Colonic mucosa (tissue), 4 donors: ENCODE measurements at places on chromosomes 2 and 18.

DNA sequence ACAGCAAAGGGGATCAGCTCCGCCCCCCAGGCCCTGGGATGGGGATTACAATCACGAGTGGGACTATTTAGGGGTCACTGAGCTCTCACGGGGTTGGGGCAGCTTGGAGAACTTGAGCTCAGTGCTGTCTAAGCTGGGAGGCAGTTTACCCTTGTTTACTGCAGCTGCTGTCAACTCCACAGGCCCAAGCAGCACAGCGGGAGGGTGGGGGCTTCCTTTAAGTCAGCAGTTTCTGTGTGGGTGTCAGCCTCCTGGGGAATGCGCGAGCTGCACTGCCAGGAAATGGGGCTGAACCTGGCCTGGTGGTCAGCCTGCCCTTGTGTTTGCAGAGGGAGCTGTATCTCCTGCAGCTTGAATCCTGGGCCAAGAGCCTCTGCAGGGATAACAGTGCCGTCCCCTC is 29.8 kb downstream of the TOGARAM2 start:
- no peak for DNase-seq

DNA sequence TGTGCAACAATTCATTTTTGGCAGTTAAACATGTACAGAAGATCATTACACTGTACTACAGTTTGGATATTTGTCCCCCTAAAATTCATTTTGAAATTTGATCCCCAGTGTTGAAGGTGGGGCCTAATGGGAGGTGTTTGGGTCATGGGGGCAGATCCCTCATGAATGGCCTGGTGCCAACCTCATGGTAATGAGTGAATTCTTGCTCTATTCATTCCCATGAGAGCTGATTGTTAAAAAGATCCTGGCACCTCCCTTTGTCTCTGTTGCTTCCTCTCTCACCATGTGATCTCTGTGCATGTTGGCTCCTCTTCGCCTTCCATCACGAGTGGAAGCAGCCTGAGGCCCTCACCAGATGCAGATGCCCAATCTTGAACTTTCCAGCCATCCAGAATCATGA is 140.6 kb downstream of the GCA start:
- no peak for DNase-seq

GRCh38 chr18:28080876-28081300 is 96.0 kb downstream of the CDH2 start:
- DNase-seq: no peak

GRCh38 chr2:168356477-168356835 is 99.6 kb upstream of the CERS6 start:
- no peak for DNase-seq

GRCh38 chr2:225889452-225889851 is 489.9 kb downstream of the NYAP2 start:
- DNase-seq: peak; percentile 30

DNA sequence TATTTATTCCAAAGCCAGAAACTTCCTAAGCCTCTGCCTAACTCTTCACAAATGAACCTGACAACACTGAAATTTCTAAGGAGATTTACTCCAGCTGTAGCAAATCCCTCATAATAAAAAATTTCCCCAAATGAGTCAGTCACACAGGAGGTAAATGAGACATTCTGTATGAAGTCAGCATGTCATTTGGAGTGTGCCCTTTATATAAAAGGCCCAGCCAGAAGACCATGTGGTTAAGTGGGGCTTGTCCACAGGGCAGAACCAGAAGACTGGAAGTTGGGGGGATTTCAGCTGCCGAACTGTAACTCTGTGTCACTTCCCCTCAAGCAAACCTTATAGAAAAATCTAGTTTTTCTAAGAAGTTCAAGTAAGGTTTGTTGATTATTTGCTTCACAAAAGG is 30.2 kb downstream of the NRP2 start:
- DNase-seq: no peak

DNA sequence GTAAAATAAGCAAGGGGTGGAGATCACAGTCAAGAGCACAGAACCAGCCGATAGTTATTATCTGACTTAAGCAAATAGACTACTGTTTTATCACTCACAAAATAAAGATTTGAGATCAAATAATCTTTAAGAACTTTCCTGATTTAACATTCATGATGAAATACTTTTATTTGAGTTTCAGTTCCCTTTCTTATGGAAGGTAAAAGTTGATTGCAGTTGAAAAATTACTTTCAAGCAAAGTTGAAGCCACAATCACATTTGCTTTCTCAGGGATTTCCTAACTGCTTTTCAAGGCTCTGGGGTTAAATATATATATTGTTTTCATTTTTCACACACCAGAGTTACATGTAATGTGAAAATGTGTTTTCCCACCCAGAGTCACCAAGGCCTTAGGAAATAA is 599.5 kb downstream of the KCNJ3 start:
- DNase-seq: no peak

- no peak for DNase-seq
Measured at GRCh38 chr2:45233301-45233700, 224.0 kb upstream of the SIX2 start.

GRCh38 chr18:26999797-27000196 is 134.3 kb upstream of the AQP4 start:
- DNase-seq: no peak

- DNase-seq: no peak
Measured at GRCh38 chr2:110910423-110910822, 178.1 kb downstream of the ACOXL start.

GRCh38 chr18:58831606-58832005 is 33.1 kb upstream of the ZNF532 start:
- DNase-seq: no peak

DNA sequence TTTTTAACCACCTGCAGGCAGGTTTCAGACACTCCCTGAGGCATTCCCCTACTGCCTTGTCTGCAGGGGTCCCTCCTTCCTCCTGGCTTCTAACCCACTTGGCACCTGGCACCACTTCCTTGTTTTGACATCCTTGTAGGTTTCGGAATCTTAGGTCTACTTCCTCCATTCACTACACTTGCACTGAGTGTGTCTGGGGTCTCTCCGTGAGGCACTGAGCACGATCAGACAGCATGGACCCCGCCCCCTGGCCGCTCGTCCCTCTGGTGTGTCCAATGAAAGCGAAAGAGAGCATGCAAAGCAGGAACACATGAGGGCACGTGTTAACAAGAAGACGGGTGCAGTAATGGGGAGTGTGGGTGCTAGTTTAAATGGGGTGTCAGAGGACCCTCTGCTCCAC is 63.8 kb downstream of the HAUS1 start:
- DNase-seq: peak; percentile 51

- no peak for DNase-seq
Measured at GRCh38 chr2:193114827-193115226, 920.1 kb upstream of the TMEFF2 start.

DNA sequence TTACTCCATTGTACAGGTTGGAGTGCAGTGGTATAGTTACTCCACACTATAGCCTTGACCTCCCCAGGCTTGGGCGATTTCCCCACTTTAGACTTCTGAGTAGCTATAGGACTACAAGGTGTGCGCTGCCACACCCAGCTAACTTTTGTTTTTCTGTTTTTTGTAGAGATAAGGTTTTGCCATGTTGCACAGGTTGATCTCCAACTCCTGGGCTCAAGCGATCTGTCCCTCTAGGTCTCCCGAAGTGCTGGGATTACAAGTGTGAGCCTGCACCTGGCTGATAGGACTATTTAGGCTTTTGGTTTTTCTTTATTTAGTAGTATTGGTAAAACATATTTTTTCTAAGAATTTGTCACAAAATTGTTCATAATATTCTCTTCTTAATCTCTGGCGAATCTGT is 121.7 kb downstream of the PHLPP1 start:
- no peak for DNase-seq

- DNase-seq: no peak
Measured at GRCh38 chr18:68564961-68565360, 149.9 kb downstream of the TMX3 start.

- no peak for DNase-seq
Measured at GRCh38 chr2:158011055-158011771, 90.5 kb upstream of the UPP2 start.

GRCh38 chr2:73293534-73294171 is at the start of gene EGR4:
Gene EGR4, minus strand, starts transcription at chr2:73293548. Its CDS starts 231 bp downstream, at chr2:73293317.
- DNase-seq: peak; percentile 45

GRCh38 chr2:113218283-113219091 is 44.7 kb downstream of the PSD4 start:
- peak; percentile 81 for DNase-seq

DNA sequence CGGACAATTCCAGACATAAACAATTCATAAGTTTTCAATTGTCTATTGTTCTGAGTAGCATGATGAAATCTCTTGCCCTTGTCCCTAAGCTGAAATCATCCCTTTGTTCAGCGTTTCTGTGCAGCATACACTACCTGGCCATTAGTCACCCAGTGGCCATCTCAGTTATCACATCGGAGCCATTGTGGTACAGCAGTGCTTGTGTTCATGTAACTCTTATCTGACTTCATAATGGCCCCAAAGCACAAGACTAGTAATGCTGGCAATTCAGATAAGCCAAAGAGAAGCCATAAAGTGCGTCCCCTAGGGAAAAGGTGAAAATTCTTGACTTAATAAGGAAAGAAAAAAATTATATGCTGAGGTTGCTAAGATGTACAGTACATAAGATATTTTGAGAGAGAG is 127.2 kb downstream of the FHOD3 start:
- no peak for DNase-seq

DNA sequence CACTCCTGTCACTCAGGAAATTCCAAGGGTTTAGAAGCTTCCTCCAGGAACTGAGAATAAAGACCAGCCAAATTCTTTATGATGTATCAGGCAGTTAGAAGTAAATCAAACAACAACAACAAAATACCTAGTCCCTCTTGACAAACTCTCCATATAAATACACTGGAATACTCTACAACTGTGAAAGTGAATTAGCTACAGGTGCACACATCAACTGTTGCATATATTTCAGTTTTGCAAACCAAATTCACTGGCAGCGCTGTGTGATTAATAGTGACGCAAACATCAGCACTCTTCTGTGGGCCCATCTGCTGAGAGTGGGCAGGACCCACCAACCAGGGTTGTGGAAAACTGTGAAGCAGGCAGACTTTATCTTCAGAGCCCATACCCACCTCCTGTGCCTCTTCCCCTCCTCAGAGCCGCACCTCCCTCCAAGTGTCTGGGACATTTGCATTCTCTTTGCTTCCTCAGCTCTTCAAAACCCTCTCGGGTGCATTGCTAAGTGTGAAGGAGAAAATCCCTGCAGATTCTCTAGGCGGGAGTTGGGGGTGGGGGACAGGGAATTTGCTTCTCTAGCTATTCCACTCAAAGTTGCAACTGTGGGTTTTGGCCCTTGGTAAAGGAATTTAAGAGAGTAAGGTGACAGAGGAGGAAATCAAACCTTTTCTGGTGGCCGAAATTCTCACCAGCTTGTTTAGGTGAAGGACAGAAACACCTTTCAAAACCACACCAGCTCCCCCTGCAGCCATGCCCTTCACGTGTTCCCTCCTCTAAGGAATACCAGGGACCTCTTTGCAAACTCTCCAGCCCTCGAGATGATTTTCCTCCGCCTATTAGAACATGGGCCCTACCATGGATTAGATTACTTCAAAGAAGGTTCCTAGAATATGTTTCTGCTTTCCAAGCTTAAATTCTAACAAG is 119.3 kb downstream of the MRO start:
- DNase-seq: no peak

DNA sequence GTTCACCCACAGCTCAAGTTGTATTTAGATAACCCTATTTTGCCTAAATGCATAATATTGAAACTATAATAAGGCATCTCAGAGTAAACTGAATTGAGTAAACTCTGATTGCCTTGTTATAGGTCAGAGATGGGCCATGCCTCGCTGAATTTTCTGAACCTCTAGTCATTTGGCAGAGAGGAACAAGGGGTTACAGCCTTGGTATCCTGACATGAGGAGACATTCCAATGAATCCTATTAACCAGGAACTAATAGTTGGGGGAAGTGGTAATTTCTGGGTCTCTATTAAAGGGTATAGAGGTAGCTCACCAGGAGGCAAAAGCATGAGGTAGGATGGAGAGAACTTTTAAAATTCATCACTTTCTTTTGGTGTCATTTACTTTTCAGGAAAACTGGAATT is 227.4 kb upstream of the CHST9 start:
- no peak for DNase-seq

GRCh38 chr2:147663153-147663961 is 181.5 kb upstream of the ACVR2A start:
- no peak for DNase-seq

DNA sequence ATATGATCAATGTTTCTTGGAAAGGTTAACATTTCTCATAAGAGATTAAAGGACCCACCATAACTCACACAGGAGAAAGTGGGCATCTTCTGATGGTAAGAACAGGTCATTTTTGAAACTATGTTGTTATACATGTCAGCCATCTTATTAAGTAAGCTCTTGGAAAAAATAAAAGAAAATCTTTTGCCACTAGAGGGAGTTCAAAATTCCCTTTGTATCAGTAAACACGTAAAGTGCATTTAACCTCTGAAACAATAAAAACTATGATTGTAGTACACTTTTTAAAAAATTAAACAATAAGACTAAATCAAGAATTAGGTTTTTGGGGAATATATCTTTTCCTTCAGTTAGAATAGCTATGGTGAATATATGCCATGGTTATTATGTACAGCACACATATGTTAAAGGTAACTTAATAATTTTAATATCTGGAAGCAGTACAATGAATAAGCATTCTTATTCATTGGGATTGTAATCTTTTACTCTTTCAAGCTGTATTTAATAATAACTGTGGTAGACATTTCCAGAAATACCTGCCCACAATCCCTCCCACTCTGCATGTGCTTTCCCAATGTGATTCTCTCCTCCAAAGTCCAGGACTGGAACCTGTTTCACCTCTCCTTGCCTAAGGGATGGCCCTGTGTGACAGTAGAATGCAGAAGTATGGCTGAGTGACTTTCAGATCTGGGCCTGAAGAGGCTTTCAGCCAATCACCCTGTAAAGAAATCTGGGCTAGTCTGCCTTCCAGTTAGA is 64.2 kb downstream of the RBMS1 start:
- DNase-seq: no peak

DNA sequence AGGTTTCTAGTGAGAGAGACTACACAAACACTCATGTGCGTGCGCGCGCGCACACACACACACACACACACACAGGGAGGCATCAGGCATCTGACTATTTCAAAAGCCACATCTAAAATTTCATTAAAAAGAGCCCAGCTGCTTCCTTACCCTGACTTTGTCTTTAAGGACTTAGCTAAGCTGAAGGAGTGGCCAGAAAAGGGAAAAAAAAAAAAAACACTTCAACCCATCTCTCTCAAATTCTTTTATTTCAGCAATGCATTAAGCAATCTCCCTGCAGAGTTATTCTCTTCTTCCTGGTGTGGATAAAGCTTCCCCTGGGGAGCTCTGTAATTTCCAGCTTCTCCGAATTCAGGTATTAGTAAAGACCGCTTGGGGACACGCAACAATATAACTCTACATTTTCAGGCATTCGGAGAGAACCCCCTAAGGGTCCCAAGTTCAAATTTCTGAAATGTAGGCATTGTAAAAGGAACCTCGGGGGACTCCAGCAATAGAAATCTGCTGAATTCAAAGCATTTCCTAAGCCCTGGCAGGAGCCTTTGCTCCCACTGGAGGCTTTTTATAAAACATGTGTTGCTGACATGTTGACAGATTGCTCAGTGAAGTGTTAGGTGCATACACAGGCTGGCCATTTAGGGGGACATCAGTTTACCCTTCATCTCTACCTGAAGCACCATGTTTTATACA is 67.0 kb downstream of the ZNF521 start:
- no peak for DNase-seq

GRCh38 chr2:174683392-174683759 is 80.9 kb downstream of the CHRNA1 start:
- DNase-seq: no peak
